ENCODE measurements at places on chromosomes 6 and 20.

DNA sequence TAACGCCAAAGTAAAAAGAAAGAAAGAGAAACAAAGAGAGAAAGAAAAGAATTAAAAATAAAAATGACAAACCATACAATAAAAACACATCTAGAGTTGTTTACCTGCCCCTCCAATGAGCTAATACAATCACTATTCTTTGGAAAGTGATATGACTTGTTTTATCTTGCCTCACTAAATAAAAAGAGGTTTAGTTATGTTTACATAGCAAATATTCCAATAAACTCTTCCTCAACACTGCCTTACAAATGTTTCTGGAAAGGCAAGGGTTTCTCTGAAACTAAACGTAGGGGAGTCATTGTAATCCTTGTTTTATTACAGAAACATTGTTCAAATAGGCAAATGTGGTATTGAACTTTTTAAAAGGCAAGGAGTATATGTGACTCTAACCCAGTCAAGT lies 396.2 kb downstream of the EPM2A start:
- DNase-seq, result no peak

- DNase-seq, result peak; percentile 20
These were observed 48.0 kb downstream of the TMEM170B start for GRCh38 chr6:11585426-11586016.

DNA sequence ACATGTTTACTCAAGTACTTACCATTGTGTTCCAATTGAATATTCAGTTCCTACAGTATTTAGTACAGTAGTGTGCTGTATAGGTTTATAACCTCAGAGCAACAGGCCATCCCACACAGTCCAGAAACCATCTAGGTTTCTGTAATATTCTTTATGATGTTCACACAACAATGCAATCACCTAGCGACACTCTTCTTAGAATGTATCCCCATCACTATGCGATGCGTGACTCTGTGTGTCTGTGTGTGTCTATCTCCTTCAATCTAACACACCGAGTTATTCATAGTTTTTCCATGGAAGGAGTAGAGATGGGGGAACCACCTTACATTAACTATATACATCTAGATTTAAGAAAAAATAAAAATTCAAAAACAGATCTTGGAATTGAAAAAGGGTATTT lies 161.7 kb downstream of the INSM1 start:
- DNase-seq, result no peak

DNA sequence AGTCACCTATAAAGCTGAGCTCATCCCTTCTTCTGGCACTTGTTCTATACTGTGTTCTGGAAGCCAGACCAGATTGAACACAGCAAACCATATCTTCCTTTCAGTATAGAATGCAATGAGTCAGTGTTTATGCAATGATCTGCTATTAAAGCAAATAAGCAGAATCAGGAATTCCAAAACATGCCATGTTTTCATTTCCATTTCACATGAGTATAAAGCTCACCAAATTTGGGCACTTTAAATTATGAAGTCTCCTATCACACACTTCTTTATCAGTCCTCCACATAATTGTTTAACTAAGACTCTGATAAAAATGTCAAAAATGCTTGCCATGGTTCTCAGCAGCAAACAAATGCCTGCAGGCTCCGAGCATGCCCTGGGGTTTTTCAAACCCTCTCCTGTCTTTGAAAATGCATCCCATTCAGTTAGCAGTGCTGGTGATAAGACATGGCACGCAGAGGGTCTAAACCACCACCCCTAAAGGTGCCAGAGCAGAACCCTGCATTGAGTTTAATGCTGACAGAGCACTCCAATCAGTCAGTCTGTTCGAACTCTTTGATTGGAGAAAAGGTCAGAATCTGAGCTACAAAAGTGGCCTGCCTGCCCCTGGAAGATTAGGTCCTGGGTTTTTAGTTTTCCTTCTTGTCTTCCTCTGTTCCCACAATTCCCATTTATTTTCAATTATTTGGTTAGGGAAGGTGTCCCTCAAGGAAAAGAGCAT lies 234.1 kb downstream of the GMPR start:
- DNase-seq, result no peak

DNA sequence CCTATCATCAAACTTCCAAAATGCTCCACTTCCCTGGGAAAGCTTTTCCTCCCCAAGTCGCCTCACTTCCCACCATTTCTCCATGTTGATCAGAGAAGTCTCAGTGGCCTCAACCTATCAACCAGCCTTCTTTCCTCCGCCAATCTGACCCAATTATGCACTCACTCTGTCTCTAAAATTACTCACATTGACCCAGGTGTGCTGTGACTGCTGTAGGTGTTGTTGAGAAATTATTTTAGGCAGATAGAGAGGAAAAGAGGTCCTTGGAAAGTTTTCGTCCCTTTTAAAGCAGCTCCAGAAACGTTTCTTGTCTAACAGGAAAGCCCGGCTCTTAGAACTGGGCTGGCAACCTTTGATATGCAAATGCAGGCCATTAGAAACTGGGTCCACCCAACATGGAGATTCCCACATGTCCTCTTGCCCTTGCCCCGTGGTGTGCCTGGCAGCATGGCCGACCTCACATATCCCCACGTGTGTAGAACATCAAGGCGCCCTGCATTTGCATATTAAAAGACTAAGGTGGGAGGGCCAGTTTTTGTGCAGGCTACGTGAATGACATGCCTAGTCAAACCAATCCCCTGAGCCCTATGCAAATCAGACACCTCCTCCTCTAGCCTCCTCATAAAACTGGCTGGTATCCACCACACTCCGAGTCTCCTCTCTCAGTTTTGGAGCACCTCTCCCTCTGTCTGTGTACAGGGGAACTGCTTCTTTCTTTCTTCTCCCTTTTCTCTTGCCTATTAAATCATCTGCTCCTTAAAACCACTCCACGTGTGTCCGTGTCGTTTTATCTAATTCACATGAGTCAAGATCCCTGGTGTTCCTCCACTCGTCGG lies 12.9 kb downstream of the IPCEF1 start:
- peak; percentile 35 for DNase-seq

Measured in HEK293T (cell line).